Neural crest cell (in vitro differentiated cells): ENCODE measurements at places on chromosomes 6 and 20.

- no peak for DNase-seq
Observed at GRCh38 chr6:167270499-167271311, 20.4 kb upstream of the UNC93A start.

GRCh38 chr6:11262242-11262641 is 29.8 kb upstream of the NEDD9 start:
- DNase-seq, result no peak

DNA sequence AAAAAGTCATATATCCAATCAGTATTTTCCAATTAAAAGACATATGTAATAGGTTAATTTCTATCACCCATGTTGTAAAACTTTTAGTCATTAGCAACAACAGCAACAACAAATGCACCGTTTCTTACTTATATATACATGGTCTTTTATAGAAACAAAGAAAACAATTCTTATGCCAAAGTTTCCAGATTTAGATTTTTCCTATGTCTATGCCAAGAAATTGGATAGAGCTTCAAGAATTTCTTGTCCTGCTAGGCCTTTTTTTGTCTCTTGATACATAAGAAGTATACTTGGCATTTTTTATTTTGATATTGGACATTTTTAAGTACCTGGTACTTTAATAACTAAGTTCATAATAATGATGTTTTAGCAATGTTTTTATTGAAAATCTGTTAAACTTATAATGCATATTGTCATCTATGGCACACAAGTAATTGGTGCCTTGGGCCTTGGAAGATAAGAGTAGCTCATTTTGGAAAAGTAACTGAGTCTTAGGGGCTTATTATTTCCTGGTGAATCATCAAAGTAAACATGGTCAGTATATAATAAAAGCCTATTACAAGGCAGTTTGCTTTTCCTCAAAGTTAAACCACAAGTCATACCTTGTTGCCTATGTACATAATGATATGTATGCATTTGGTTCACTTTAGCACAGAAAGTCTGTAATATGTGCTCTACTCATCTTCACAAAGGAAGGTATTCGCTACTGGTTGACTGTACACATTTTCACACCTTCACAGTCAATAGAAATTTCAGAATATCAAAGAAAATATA is 10.1 kb upstream of the FRK start:
- DNase-seq, result no peak

DNA sequence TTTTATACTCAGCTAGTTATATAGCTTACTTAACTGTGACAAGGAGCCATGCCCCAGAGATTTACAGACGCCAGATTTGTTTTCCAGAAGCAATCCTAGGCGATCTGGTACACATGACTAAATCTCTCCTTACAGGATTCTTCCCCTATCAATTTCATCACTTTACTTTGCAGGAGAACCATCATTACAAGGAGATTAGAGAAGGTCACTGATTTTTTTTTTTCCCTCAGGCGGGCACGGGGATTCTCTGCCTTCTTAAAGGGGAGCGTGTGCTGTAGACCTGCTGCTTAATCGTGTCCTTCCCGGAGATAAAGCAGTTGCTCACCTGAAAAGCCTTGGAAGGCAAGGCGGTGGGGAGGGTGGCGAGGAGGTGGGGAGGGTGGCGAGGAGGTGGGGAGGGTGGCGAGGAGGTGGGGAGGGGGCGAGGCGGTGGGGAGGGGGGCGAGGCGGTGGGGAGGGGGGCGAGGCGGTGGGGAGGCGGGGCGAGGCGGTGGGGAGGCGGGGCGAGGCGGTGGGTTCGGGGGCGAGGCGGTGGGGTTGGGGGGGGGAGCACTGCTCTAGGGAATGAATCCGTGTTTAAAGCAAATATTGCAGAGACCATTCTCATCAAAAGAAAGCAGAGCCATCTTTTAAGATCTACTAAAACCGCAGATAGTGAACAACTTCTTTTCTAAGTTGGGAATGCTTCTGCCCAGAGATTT is 14.3 kb upstream of the MRAP2 start:
- no peak for DNase-seq

GRCh38 chr6:158293122-158293521 is 19.1 kb upstream of the TULP4 start:
- no peak for DNase-seq

DNA sequence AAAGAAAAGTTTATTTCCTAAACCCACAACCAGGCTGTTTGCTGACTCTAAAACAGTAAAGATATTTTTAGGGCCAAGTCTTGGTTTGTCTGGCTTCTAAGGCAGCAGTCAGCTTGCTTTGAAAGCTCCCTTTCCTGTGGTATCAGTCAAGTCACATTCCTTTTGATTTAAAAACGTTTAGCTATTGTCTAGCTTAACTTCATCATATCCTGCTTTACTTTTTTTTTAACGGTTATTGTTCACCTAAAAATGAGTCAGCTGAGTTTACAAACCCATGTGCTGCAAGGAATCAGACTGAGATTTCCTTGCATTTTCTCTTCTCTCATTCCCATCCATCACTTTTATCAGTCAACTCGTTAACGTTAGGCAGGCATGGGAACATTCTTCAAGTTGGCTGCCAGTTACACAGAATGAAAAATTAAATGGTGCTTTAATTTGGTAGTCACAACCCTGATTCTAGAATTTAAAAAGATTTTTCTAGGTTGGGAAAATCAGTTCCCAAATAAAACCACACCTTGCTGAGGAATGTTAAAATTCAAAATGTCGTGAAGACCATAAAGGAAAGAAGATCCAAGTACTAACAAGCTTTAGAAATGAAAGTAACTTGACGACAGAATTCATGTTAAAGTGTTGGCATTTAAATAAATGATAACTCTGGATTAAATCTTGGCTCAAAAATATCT is 45.9 kb downstream of the ELOVL5 start:
- no peak for DNase-seq

GRCh38 chr20:5737966-5738365 is 12.2 kb upstream of the SHLD1 start:
- no peak for DNase-seq

DNA sequence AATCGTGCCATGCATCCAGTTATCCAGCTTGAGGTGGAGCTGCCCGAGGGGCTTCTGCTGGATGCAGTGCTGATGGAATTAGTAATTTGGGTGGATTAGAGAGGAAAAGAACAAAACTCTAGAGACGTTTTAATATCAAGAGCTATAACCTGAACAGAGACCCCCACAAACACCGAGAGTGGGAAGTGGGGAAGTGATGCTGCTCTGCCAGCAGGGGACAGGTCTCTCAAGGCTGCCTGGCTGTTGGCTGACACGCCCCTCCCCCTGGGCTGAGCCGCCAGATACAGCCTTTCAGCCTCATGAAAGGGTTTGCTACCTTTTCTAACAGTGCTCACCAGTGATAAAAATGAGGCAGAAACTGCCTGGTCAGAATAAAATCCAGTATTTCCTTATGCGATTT is 9.6 kb downstream of the LEMD2 start:
- no peak for DNase-seq

DNA sequence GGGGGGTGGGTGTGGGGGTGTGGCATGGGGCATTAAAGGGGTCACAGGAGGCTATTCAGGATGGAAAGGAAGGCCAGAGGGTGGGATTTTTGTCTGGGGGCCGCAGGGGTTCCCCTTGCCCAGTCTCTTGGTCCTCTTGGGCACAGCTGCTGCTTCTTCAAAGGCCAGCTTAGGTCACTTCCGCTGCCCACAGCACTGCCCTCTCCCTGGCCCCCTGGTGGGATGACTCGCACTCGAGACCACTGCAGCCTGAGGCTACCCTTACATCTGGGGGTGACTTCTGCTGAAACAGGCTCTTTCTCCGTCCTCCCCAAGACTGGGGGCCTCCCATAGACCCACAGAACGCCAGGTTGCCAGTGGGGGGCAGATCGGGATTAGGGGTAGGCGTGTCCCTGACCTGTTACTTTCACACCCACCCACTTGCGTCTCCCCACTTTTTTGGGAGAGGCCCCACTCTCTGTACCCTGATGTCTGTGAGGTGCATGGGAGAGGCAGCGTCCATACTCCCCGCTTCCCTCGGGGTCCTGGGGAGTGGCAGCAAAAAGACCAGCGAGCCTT is 1.3 kb downstream of the LKAAEAR1 start:
- DNase-seq, result no peak

DNA sequence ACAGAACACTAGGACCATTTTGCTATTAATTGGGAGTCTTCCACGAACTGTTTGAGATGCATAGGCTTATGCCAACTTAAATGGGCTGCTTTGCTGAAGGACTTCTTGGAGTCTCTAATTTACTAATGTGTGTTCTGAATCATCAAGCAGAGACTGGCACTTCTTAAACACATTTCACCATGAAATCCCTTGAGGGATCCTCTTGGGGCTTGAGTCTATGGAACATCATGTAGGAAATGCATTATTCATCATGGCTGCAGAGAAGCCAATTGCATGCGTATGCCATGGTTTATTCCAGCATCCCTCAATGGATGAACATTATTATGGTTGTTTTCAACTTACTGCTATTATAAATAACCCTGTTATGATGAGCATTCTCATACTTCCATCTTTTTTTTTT is 73.4 kb downstream of the FGD2 start:
- no peak for DNase-seq

- no peak for DNase-seq
Observed at GRCh38 chr20:53938739-53939138, 131.7 kb downstream of the BCAS1 start.

DNA sequence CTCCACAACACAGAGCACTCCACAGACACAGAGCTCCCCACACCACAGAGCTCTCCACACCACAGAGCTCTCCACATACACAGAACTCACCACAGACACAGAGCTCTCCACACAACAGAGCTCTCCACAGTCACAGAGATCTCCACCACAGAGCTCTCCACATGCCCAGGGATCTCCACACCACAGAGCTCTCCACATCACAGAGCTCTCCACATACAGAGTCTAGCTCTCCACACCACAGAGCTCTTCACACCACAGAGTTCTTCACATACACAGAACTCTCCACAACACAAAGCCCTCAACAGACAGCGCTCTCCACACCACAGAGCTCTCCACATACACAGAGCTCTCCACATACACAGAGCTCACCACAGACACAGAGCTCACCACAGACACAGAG is 55.3 kb downstream of the ERMARD start:
- no peak for DNase-seq

DNA sequence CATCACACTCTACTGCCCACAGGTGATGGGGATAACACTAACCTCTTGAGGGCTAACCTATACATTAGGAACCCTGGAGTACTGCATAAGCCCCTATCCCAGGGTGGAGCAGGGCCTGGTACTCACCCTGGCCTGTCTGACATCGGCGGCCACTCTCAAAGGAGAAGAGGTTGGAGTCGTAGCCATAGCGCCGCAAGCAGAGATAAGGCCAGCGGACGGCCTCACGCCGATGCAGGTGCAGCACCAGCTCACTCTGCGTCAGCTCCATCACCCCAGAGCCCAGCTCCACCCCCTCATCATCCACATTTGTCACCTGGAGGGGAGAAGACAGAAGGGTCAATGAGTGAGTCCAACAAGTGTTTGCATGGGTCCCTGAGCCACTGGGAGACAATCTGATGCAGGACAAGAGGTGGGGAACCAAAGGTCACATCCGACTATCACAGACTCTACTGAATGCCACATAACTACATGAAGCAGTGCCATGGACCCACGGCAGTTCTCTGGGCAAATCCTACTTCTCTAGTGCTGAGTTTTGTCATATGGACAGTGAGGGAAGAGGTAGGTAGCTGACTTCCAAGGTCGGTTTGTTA is 4.3 kb downstream of the FRS3 start:
- no peak for DNase-seq

- no peak for DNase-seq
Observed at GRCh38 chr20:46955601-46956556, 61.2 kb downstream of the EYA2 start.

- DNase-seq, result peak; percentile 20
Observed at GRCh38 chr20:17083738-17084137, 143.1 kb upstream of the PCSK2 start.

GRCh38 chr20:2701671-2702081 is 9.1 kb downstream of the EBF4 start:
- no peak for DNase-seq

DNA sequence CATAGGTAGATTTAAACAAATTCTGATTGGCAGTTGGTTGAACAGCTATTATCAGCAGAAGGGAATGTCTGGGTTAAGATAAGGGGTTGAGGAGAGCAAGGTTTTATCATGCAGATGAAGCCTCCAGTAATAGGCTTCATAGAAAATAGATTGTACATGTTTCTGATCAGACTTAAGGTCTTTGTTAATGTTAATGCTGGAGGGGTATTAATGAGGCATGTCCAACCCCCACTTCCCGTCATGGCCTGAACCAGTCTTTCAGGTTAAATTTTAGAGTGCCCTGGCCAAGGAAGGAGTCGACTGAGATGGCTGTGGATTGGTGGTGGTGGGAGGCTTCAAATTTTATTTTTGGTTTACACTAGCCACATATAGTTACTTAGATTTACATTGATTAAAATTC is 3.4 kb downstream of the CLPSL1 start:
- DNase-seq, result no peak

DNA sequence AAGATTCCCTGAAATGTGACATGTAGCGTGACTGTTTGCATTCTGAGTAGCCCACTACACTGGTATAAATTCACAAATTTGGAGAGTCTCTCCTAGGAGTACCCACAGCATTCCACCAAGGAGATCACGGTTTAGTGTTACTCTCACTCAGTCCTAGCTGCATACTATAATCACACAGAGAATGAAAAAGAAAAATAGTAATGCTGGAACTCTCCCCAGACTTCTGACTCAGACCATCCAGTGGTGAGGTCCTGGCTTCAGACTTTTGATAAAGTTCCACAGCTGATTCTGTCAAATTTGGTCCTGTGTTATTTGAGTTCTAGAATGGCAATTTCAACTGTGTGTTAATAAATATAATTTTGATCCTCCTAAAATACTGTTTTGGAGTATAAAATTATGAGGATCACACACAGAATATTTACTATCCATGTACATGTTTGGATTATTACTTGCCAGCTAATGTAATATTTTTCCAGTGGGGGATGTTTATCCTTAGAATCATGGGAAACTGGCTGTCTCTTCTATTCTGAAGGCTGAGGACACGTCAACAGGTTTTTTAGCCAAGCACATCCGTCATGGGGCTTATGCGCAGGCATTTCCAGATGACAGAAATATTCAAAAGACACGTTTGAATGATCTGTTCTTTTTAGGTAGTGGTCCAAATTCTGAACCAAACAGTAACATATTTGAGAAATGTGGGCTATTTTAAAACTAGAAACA is 5.1 kb upstream of the KIAA0408 start:
- no peak for DNase-seq

DNA sequence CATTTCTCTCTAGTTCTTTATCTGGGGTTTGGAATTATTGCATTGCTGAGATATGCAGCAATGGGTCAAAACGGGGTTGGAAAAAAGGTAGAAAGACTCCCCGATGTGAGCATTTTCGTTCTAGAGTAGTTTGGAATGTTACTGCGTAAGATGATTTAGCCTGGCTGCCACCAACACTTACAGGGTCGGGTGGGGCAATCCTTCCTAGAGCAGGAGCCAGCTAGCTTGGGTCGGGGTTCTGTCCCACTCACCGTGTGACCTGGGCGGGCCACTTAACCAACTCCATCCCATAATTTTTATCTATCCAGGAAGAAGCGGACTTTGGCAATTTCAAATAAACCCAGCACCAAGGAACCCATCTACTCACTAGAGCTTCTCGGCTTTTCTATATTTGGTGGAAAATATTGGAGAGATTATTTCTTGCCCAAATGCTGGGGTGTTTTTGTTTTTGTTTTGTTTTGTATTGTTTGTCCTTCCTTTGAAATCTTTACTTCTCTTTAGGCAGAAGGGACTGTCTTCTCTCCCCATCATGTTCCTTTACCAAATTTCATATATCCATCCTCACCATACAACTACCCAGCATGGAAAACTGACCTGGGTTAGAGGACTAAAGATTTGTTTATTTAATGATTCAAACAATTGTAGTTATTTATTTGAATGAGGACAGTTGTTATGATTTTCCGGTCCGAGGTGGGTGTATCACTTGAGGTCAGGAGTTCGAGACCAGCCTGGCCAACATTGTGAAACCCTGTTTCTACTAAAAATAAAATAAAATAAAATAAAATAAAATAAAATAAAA is 72.4 kb downstream of the GPX5 start:
- DNase-seq, result no peak
